AG08396 (cell line): ENCODE measurements at places on chromosomes 4 and X.

DNA sequence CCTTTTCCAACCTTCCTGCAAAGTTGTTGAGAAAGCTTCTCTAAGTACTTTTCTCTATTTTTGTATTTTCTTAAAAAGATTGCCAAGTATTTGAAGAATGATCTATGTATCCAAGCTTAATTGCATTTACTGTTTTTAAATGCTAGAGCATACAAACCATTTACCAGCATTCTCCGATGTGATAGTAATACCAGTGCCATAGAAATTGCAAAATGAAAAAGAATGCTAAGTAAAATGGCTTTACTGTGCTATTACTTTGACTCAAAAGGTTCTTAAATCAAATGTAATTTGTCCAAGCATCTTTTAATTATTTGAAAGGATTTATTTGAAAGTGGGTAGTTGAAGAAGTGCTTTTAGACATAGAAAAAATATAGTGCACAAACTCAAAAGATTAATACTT is 1183.2 kb downstream of the RAPGEF2 start:
- no peak for DNase-seq

DNA sequence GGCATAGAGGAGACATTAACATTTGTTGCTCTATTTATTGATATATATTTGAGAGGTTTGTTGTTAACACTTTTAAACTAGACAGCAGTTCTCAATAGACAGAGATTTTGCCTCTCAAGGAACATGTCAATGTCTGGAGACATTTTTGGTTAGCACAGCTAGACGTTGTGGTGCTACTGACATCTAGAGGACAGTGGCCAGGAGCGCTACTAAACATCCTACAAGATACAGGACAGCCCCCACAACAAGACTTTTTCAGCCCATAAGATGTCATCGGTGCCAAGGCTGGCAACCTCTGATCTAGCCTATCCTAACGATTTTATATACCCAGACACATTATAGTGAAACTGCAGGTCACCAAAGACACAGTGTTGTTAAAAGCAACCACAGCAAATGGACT is 18.4 kb upstream of the CTSO start:
- DNase-seq: no peak

GRCh38 chrX:40140706-40141499 is 43.1 kb upstream of the BCOR start:
- DNase-seq: peak; percentile 32

- DNase-seq: no peak
Measured at GRCh38 chrX:79079477-79079876, 65.0 kb upstream of the GPR174 start.

DNA sequence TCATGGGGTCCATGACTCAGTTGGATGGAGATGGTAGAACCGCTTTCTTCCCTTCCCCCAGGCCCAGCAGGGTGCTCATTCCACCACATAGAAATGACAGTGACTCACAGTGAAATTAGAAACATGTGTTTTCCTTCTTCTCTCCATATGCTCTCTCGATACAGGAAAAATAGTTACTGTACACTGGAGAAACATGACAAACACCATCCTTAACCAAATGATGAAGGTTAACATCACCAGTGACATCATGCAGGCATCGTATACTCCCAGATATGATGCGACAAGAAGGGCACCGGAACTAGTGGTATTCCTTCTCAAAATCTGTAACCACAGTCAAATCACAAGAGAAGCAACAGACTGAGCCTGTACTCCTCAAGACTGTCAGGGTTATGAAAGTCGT is 11.7 kb upstream of the RAB40A start:
- DNase-seq: peak; percentile 16

- DNase-seq: no peak
Measured at GRCh38 chr4:26789208-26789607, 71.4 kb upstream of the STIM2 start.

- peak; percentile 53 for DNase-seq
Measured at GRCh38 chr4:53196882-53197771, 168.7 kb downstream of the SCFD2 start.

DNA sequence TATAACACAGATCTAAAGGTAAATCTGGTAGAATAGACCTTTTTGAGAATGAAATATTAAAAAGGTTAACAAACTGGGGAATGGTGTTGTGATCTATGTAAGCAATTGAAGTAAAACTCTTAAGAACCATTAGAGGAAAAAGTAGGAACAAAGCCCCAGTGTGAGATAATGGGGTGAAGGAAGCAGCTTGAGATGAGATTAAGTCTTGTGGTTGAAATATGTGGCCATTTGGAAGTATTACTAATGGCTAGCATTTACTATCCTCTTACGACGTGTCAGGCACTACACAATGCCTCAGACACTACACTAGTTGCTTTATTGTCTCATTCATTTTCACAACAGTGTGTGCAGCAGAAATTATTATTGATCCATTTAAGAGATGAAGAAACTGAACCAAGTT is 25.9 kb upstream of the NDNF start:
- no peak for DNase-seq

DNA sequence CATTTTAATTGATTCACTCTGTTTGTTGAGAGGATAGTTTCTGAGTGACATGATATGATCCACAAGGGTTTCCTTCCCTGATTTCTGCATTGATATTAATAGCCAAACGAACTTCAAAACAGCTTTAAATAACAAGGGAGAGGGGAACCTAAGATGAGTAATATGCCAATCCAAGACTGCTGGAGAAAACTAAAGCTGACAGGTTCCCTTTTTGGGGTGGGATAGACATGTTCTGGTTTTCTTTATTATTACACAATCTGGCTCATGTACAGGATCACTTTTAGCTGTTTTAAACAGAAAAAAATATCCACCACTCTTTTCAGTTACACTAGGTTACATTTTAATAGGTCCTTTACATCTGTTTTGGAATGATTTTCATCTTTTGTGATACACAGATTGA is 182.2 kb downstream of the AR start:
- no peak for DNase-seq

- DNase-seq: peak; percentile 52
Measured at GRCh38 chr4:4260185-4260751, 12.2 kb upstream of the TMEM128 start.

DNA sequence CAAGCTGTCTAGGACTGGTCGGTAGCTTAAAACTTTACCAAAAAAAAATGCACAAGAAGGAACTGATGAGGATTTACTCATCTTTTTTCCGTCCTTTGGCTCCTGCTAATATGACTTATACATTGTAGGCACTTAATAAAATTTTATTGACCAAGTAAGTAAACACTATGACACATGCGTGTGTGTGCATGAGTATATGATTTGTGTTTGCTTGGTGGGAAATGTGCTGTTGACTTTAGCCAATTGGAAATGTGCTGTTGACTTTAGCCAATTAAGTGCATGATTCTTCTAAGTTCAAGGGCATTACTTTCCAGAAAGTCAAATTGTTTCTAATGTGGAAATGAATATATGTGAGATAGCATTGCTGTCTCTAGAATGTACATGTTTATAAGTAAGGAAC is 78.3 kb downstream of the FIP1L1 start:
- DNase-seq: no peak

DNA sequence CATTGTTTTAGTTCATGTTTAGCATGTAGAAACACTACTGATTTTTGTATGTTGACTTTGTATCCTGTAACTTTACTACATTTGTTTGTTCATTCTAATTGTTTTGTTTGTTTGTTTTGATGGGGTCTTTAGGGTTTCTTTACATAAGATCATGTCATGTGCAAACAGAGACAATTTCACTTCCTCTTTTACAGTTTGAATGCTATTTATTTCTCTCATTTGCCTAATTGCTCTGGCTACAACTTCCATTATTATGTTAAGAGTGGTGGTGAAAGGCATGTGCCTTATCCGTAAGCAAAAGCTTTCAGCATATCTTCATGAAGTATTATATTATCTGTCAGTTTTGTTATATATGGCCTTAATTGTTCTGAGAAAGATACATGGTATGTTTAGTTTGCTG is 571.1 kb downstream of the PCDH7 start:
- DNase-seq: no peak

DNA sequence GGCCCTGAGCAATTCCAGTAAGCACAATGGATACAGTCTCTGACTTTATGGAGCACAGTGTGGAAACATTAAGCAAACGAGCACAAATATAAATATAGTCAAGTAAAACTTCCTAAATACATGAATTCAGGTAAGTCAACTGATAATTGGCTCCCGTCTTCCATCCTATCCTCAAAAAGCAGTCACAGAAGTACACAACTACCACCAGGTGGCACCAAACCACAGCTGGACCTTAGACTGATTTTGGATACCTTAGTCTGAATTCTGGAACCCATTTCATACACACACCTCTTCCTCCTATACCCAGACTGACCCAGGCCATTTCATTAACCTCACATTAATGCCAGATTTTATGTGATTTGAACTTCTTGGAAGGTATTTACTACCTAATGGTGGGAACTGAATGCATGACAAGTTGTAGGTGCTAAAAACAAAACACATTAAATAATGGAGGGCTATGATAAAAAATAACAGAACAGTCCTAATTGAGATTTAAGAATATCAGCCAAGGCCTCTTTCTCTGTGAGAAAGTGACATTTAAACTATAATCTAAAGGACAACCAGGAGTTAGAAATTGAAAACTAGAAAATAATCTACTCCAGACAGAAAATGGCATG is 77.5 kb downstream of the ELF2 start:
- peak; percentile 71 for DNase-seq

GRCh38 chr4:88027611-88028608 is 20.5 kb downstream of the PKD2 start:
- peak; percentile 65 for DNase-seq
